Activated T-helper 1 cell treated with anti-CD3 and anti-CD28 coated beads, Interleukin-12 subunit alpha, Interleukin-12 subunit beta, Interleukin-2, Interleukin-4 antibody, amounts not matched to agents 30 ng/mL and 10 ng/mL and 1 ng/mL, durations not matched to agents 14 hours and 24 hours and 36 hours (primary cell): ENCODE measurements at places on chromosomes 2 and 18.

DNA sequence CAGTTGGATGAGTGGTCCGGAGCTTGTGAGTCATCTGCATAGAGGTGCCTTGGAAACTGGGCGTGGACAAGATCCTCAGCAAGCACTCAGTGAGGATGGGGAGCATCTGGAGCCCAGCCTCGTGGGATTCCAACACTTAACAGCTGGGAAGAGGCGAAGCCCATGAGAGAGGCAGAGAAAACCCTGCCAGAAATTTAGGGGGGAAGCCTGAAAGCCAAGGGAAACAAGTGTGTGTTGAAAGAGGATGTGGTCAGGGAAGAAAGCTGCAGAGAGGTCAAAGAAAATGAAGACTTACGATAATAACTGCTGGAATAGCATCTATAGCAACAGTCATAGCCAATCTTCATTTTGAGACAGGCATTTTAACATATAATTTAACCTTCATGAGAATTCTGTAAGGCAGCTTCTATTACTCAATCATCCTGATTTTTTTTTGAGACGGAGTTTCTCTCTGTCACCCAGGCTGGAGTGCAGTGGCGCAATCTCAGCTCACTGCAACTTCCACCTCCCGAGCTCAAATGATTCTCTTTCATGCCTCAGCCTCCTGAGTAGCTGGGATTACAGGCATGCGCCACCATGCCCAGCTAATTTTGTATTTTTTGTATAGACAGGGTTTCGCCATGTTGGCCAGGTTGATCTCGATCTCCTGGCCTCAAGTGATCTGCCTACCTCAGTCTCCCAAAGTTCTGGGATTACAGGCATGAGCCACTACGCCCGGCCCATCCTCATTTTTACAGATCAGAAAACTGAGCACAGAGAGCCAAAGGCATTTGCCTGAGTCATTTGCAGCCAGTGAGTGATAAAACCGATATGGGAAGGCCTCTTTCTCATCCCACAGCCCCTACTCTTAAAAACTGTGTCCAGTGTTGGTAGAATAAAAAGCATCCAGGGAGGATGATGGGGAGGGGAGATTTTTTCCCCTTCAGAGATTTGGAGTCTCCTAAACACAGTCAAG lies 214.4 kb upstream of the EPAS1 start:
- no peak for DNase-seq

DNA sequence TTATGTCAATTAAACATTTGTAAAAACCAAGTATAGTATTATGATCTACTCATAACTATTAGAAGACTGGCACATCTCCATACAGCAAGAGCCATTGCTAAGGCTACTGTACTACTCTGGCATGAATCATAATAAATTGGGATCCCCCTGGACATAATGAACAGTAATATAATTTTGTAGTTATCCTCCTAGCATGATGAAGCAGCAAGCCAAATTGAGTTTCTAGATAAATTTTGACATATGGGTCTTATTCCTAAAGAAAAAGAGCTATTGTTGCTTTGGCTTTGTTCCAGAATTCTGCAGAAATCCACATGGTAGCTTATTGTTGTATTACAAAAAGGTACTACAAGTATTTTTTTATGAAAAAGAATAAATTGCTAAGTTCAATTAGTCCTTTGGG lies 204.3 kb downstream of the CAMKMT start:
- DNase-seq = no peak

DNA sequence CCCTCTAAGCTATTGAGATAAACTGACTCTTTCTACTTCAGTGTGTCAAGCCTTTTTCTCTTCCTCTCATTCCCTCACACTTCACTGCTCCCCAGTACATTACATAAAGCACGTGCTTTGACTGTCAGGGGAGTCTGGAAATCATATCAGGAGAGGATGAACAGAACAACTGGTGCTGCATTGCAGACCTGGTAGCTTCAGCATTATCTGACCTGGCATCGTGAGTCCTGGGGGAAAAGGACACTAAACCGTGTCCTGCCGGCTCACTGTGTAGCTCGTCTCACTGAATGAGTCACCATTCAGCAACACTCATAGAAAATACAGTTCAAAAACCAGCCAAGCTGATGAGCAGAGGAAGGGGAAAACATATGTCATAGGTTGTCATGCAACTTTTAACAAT lies 108.5 kb upstream of the UNC80 start:
- DNase-seq = no peak

- DNase-seq = no peak
Observed at GRCh38 chr2:225739328-225739727, 339.8 kb downstream of the NYAP2 start.

DNA sequence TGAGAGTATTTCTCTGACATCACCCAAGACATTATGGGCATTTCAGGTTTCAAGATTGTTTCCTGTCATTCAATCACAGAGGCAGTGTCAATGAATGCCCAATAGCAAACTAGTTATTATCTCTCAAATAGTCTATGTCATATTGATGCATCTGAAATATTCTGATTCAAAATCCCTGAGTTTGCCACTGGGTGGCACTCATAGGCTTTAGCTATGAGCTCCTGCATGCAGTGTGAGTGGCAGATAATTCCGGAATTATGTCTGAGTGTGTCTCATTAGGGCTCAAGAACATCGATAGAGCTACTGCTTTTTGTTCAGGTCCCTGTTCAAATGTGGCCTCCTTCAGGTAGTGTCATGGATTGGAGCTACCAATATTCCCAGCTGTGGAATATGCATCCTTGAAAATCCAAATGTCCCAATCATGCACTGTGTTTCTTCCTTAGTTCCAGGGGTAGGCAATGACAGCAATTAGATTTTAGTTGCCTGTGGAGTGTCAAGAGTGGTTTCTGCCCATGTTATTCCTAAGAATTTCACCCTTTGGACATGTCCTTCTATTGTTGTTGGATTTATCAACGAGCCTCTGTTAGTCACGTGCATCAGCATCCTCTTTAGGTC lies 7.8 kb upstream of the OR6B3 start:
- DNase-seq = no peak

DNA sequence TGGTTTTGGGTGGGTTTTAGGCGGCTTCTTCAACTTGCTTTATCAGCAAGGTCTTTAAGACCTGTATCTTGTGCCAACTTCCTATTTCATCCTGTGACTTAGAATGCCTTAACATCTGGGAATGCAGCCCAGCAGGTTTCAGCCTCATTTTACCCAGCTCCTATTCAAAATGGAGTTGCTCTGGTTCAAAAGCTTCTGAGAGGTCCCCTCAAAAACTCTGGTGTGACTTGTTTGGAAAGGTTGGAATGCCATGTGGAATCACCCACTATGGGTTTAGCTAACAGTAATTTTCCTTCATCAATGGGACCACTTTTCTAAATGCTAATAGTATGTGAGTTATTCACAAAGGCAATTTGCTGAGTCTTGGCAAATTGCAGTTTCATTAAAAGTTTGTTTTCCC lies 509.4 kb upstream of the SMIM21 start:
- no peak for DNase-seq
